BJ (cell line): ENCODE measurements at places on chromosomes 3 and 15.

- no peak for DNase-seq
Observed at GRCh38 chr3:115208066-115208750, 61.1 kb upstream of the ZBTB20 start.

DNA sequence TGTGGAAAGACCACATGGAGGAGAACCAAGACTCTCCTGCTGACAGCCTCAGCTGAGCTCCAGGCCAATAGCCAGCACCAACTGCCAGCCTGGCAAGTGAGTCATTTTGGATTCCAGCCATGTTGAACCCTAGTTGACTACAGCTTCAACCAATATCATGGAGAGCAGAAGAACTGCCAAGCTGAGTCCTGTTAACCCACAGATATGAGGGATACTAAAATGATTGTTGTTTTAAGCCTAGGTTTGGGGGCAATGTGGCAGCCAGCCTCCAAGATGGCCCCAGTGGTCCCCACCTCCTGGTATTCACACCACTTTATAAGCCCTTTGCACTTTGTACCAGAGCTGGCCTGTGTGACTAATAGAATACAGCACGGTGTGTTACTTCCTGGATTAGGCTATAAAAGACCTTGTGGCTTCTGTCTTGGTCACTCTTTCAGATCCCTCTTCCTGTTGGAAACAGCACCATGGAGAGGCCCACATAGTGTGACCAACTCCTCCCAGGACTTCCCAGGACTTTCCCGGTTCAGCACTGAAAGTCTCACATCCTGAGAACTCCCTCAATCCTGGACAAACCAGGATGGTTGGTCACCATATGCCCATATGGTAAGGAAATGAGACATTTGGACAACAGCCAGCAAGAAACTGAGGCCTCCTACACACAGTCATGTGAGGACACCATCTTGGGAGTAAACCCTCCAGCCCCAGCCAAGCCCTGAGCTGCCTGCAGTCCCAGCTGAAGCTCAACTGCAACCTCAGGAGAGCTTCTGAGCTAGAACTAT, 32.4 kb upstream of the CDV3 start:
- DNase-seq: no peak

GRCh38 chr3:131485119-131485518, 17.7 kb downstream of the MRPL3 start:
- no peak for DNase-seq

- DNase-seq: no peak
Observed at GRCh38 chr3:188349933-188350332, 196.0 kb downstream of the LPP start.

GRCh38 chr3:38117163-38117716, 19.7 kb downstream of the ACAA1 start:
- no peak for DNase-seq

DNA sequence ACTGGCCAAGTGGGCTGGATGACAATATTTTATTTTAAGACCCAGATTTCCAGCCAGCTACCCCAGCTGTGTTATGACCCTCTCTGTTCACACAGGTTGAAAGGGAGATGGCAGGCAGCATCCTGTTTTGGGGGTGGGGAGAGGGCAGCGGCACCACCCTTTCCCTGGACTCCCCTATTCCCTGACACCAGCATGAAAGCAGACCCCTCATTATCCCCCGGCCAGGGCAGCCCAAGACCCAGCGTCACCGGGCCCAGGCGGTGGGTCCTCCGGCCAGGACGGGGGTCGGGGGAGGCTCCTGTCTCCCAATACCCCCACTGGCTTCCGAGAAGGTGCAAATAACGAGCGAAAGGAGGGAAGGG, 127.6 kb upstream of the MEF2A start:
- DNase-seq: no peak

DNA sequence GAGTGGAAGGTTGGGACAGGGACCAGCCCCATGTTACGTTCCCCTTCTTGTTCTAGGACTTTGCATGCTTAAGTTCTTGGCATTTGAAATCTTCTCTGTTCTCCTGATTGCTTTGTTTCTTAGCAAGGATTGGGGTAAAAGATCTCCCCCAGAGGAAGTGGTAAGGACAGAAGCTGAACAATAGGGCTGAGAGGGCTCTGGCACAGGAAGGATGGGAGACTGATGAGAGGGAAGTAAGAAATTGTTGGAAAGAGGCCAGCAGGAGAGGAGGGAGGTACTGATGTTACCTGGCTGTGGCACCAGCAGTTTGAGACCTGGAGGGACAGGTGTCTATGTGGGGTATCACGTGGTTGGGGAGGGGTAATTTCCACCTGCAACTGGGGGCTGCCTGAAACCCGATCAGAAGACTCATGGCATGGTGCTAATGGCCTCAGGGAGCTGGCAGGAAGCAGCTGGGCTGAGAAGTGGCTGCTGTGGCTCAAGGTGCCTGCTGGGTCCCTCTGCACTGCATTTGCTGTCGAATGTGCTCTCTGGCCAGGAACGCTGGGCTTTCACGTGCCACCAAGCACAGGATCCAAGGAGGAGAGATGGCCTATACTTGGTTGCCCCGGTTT, 108.4 kb downstream of the LSM3 start:
- DNase-seq: no peak

DNA sequence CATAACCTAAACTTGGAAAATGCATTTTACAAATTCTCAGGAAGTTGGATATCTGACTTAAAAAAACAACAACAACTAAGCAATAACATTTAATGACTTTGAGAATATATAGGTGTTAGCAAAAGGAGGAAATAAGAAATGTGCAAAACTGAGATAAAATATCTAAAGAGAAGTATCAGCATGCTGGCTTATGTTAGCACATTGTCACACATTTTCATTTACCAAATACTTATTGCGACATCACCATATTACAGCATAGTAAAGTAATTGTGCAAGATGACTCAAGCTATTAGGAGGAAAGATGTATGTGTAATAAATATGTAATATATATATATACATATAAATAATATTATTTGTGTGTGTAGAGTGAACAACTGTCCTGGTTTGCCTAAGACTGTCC, 9.2 kb downstream of the PTX3 start:
- no peak for DNase-seq

DNA sequence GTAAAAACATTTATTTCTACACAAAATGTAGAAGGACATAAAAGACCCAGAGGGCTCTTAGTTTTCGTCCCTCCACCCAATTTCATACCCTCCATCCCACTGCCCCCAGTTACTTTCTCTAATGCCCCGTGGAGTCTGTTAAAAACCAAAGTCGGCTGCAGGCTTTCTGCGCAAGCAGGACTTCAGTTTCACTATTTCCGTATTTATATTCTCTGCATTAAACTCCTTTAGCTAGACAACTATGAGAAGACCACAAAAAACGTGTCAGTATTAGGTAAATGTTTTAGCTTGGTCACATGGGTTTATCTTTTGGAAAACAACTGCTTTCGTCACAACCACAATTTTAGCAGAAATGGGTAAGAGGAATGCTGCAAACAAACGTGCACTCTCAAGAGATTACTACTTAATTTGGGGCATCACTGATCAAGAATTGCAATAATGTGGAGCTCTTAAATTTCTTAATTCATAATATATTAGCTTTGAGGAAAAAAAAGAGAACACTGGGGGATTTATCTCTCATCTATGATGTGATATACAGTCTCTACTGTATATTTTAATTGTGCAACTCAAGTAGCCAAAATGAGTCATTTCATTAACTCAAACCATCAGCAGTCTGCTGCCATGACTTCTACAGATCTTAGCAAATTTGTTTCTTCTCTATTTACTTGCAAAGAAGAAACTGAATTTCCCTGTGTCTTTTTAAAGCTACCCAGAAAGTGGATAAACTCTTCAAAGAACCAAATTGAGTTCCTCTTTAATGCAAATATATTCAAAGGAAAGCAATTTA, 740 bp upstream of the NSMCE3 start:
- DNase-seq: no peak

DNA sequence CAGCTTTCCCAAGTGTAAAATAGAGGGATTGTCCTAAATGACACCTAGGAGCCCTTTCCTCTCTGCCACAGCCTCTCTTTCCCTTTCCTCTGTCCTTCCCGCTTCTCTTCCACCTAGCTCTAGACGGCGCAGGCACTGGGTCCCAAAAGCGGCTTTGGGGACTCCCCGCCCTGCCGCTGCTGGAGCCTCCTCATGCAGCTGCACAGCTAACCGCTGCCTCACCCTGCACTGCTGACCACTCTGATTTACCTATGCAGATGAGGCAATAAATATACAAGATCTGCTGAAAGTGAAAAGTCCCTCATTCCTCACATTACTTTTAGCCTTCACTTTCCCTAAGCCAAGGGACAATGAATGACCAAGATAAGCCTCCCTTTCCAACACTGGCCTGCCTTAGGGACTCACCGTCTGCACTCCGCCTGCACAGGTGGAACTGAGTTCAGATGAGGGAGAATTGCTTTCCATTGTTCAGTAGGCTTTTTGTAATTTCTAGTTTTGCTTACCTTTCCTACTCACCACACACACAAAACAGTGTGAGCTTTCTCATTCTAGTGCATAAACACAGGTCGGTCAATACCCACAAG, 197.5 kb upstream of the BCL6 start:
- DNase-seq: no peak

GRCh38 chr3:183880121-183880520, 4.6 kb downstream of the PARL start:
- DNase-seq: no peak

GRCh38 chr15:98860281-98861041, 147.1 kb downstream of the PGPEP1L start:
- no peak for DNase-seq

DNA sequence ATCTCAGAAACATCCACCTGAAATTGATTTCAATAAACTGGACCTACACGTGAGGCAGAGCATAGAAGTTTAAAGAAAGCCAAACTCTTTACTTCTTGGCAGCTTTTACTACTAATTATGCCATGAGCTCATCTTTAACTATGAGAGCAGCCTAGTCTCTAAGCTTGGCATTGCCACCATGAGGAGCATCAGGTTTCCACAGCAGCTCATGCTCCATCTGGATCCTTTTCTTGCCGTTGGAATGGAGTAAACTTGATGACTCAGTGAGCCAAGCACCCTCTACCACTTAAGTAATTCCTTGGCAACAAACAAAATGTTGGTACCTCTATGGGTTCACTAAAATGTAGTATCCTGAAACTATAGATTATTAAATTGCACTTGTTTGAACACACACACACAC, 583.2 kb downstream of the EPHA3 start:
- DNase-seq: no peak

GRCh38 chr15:84398763-84399701, 163.5 kb downstream of the GOLGA6L4 start:
- DNase-seq: no peak

GRCh38 chr15:44812029-44812517, 75.7 kb downstream of the TRIM69 start:
- DNase-seq: no peak

- DNase-seq: no peak
Observed at GRCh38 chr3:44130249-44130648, 111.4 kb upstream of the TOPAZ1 start.

GRCh38 chr3:119409844-119410243, 53.6 kb downstream of the TMEM39A start:
- no peak for DNase-seq

DNA sequence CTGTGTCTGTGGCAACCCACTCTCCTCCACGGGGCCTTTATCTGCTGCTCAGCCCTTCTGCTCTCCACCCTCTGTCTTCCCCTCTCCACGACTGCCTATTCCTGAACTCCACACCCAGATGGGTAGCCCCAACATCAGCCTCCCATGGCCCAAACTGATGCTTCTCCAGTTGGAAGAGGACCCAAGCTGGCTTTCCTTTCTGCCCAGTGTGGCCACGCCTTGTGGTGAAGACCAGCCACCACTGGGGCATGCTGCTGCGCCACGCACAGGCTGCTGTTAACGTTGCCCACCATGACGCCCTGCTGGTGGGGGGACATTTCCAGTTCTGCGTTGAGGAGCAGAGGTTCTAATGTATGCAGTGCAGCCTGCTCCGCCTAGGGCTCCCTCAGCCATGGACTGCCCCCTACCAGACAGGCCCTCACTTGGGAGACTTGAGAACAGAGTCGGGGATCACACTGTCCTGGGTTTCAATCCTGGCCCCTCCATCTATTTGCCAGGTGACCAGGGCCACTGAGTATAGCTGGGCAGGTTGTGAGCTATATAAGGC, 26.9 kb downstream of the CFAP100 start:
- no peak for DNase-seq

DNA sequence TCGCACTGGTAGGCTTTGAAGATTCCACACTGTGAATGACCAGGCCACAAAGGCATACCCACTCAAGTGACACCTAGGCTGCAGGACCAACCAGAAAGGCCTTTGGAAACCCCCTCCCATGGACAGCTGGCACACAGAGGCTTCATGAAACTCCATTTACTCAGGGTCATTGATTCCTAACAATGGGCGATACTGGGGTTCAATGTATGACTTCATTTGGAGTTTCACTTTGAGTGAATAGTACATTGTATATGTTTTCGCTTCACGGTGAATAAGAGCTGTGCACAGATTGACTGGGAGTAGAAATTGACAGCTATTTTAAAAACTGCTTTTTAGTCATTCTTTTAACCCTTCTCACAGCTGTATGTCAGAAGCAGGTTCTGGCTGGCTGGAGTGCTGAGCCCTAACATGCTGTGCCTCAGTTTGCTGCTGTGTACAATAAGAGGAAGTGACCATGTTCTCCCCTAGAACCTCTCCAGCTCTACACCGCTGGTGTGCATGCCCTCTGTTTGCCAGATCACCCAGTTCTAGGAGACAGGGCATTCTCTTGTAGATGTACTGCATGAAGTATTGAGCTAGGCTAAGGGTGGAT, 15.4 kb upstream of the CX3CR1 start:
- DNase-seq: no peak

- DNase-seq: peak; percentile 55
Observed at GRCh38 chr3:124363476-124363875, 366.8 kb upstream of the UMPS start.

- no peak for DNase-seq
Observed at GRCh38 chr3:66381626-66382025, 119.2 kb downstream of the LRIG1 start.

- no peak for DNase-seq
Observed at GRCh38 chr3:190040145-190040544, 80.6 kb downstream of the P3H2 start.

DNA sequence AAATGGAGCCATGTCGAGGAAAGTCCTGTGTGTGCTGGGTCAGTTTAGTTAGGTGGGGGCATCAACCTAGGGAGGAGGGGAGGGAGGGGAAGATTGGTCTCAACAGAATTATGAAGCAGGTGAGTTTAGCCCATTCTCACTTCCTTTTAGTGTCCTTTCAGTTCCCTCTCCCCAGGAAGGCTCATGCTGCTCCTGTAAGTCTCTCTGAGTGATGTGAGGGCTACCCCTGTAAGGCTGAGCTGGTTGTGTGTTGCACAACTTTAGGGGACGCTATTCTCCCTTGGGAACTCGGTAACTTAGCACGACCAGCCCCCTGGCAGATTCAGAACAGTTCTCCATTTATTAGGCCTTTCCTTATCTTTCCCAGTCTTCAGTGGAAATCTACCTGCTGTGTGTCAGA, 21.2 kb downstream of the IL5RA start:
- DNase-seq: no peak

- no peak for DNase-seq
Observed at GRCh38 chr3:161231861-161232260, 10.8 kb downstream of the NMD3 start.

DNA sequence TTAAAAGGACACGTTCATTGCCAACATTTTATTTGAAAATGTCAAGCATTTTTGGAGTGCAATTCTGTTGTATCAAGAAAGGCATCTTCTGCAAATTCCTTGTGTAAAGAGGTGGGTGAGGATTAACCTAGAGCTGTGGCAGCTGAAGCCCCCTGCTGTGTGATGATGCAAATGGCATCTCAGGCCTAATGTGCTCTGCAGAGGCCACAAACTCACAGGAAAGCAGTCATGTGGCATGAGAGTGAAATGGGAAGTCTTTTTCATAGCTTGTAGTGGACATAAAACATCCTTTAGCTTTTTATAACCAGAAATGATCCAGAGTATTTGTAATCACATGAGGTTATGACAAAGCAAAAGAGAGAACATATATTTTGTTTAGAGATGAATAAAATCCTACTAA, 6.4 kb downstream of the CADM2 start:
- no peak for DNase-seq
